ENCODE measurements at places on chromosomes 16 and 17. TPM values are rescaled to one million over a fixed set of nuclear protein-coding genes. Genes with fewer than 3 reads are reported as not detected.

- no peak overlapping the region for H3K27ac ChIP-seq
- no peak for DNase-seq
- no peaks in the 10 kb centered on the region for H3K27me3 ChIP-seq
- H3K36me3 ChIP-seq = no peaks in the 10 kb centered on the region
- H3K4me1 ChIP-seq = no peaks in the 10 kb centered on the region
These were observed 103.7 kb upstream of the ASIC2 start for GRCh38 chr17:33396818-33397217.

DNA sequence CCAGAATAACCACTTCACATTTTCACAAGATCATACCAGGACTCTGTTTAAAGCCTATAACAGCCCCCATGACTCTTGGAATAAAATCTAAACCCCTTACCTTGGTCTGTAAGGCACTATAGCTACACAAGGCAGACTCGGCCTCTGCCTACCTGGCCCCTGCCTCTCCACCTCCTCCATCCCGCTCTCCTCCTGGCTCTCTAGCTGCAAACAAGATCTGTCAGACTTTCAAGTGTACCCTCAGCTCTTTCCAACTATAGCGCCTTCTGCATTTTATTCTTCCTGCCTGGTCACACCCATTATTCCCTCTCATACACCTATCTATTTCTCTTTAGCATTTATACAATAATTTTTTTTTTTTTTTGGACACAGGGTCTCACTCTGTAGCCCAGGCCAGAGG, 8.2 kb downstream of the USP31 start:
- H3K4me1 ChIP-seq = peaks cover 5% of the 10 kb centered on the region
- H3K4me3 ChIP-seq = no peak overlapping the region
- DNase-seq = no peak
- no peak overlapping the region for H3K27ac ChIP-seq

DNA sequence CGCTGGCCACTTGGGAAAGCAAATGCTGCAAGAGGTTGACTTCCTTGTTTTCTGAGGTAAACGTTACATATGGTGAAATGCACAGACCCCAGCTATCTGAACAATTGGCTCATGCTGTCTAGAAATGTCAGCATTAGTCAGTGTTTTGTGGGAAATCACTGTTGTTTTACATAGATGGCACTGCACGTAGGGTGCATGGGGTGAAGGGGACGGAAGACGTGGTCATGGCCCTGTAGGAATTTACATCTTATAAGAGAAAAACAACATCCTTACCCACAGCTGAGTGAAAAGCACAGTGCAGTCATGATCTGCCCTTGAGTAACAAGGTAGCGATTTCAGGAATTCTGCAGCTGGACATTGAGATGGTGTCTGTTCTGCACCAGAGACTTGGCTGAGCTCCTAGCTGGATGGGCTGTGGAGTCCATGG, 15.2 kb downstream of the RPTOR start:
- DNase-seq = peak; percentile 88
- H3K4me1 ChIP-seq = peaks cover 15% of the 10 kb centered on the region
- peak overlapping the region; percentile 13 for H3K27ac ChIP-seq
- no peaks in the 10 kb centered on the region for H3K27me3 ChIP-seq

DNA sequence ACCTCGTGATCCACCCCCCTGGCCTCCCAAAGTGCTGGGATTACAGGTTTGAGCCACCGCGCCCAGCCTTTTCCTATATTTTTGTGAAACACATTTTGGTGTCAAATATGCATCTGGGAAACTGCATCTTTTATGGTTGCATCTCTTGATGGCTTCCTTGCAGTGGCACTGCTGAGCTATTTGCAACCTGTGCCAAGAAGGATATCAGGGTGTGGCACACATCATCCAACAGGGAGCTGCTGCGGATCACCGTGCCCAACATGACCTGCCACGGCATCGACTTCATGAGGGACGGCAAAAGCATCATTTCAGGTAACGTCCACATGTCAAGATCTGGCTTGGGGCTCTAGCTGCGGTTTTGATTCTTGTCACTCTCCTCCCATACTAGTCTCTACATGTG, 16.8 kb upstream of the USP43 start:
- no peak overlapping the region for H3K27ac ChIP-seq
- H3K36me3 ChIP-seq = no peaks in the 10 kb centered on the region
- DNase-seq = no peak
- H3K27me3 ChIP-seq = no peaks in the 10 kb centered on the region

- no peak overlapping the region for H3K27ac ChIP-seq
- H3K27me3 ChIP-seq = no peaks in the 10 kb centered on the region
- DNase-seq = no peak
- no peaks in the 10 kb centered on the region for H3K36me3 ChIP-seq
These were observed 18.3 kb downstream of the COQ7 start for GRCh38 chr16:19085679-19086200.

GRCh38 chr16:19696328-19696727, 21.7 kb downstream of the KNOP1 start:
- no peaks in the 10 kb centered on the region for H3K27me3 ChIP-seq
- H3K27ac ChIP-seq = peak overlapping the region; percentile 52
- H3K36me3 ChIP-seq = peaks cover 38% of the 10 kb centered on the region
- no peak overlapping the region for H3K4me3 ChIP-seq

GRCh38 chr16:21991621-21992020, 9.3 kb downstream of the PDZD9 start:
- DNase-seq = no peak
- no peaks in the 10 kb centered on the region for H3K4me1 ChIP-seq
- H3K27ac ChIP-seq = no peak overlapping the region
- no peaks in the 10 kb centered on the region for H3K27me3 ChIP-seq

GRCh38 chr17:75394332-75394918, 11.1 kb downstream of the GRB2 start:
- DNase-seq = no peak
- H3K4me3 ChIP-seq = peak overlapping the region; percentile 77
- H3K4me1 ChIP-seq = no peaks in the 10 kb centered on the region
- no peaks in the 10 kb centered on the region for H3K27me3 ChIP-seq

- H3K4me1 ChIP-seq = no peaks in the 10 kb centered on the region
- DNase-seq = no peak
- no peaks in the 10 kb centered on the region for H3K36me3 ChIP-seq
- no peak overlapping the region for H3K4me3 ChIP-seq
These were observed 20.6 kb upstream of the PRKAR1A start for GRCh38 chr17:68491381-68492231.

- H3K27ac ChIP-seq = no peak overlapping the region
- no peak overlapping the region for H3K4me3 ChIP-seq
These were observed 16.6 kb upstream of the G6PC1 start for GRCh38 chr17:42883802-42884558.

- peaks cover 12% of the 10 kb centered on the region for H3K27me3 ChIP-seq
- no peak overlapping the region for H3K4me3 ChIP-seq
- no peaks in the 10 kb centered on the region for H3K36me3 ChIP-seq
- no peak for DNase-seq
- no peaks in the 10 kb centered on the region for H3K4me1 ChIP-seq
- no peak overlapping the region for H3K27ac ChIP-seq
These were observed 42.4 kb upstream of the MTMR4 start for GRCh38 chr17:58556833-58557250.

DNA sequence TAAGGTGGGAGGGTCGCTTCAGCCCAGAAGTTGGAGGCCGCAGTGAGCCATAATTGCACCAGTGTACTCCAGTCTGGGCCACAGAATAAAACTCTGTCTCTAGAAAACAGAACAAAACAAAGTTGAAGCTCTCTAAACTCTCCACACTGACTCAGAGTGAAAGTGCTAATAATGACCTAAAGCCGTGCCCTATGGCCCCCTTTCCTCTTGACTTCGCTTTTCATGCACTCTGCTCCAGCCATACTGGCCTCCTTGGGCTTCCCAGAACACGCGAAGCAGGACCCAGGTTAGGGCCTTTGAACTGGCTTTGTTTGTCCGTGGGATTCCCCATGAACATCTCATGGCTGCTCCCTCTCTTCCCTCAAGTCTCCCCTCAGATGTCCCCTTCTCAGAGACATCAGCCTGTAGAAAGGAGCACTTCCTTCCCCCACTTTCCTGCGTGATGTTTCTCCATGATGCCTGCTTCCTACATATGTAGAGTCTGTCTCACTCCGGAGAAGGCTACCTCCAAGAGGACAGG, 18.6 kb upstream of the SPN start:
- no peak overlapping the region for H3K4me3 ChIP-seq
- no peaks in the 10 kb centered on the region for H3K27me3 ChIP-seq
- DNase-seq = no peak
- H3K27ac ChIP-seq = no peak overlapping the region
- H3K4me1 ChIP-seq = no peaks in the 10 kb centered on the region
- no peaks in the 10 kb centered on the region for H3K36me3 ChIP-seq

DNA sequence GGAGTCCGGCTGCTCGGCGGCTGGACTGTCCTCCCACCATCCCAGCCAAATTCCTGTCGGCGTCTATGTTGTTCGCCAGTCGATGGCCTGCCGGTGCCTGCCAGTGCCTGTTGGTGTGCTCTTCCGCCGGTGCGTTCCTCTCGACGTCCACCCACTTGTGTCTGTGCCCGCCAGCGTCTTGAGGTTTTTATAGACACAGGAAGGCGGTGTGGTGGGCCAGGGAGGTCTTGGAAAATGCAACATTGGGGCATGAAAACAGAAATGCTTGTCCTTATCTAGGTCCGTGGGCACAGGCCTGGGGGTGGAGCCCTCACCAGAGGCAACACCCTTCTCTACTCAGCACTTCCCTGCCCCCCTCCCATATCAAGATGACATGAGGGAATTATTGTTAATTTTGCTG, 167.8 kb downstream of the IRF8 start:
- H3K27ac ChIP-seq = no peak overlapping the region
- no peaks in the 10 kb centered on the region for H3K36me3 ChIP-seq
- no peaks in the 10 kb centered on the region for H3K4me1 ChIP-seq

DNA sequence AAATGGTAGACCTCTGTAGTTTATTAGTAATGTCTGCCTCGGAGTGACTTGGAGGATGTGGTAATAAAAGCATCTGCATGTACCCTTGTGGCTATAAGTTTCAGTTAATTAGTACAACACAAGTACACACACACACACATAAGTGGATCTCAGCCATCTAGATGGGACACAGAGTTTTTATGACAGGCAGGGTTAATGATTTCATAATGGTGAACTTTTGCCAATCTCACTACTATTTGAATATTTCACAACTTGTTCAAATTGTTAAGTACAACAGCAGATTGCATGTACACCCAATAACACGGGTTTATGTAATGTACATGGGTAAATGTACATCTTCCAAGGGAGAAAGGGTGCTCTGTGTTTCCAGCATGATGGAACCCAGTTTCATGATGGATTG, 511.3 kb upstream of the HSBP1 start:
- H3K4me3 ChIP-seq = no peak overlapping the region
- no peak overlapping the region for H3K27ac ChIP-seq
- H3K4me1 ChIP-seq = no peaks in the 10 kb centered on the region
- H3K27me3 ChIP-seq = no peaks in the 10 kb centered on the region
- DNase-seq = no peak
- H3K36me3 ChIP-seq = no peaks in the 10 kb centered on the region

GRCh38 chr17:4331614-4332013, 34.9 kb downstream of the UBE2G1 start:
- H3K4me1 ChIP-seq = peaks cover 13% of the 10 kb centered on the region
- H3K36me3 ChIP-seq = no peaks in the 10 kb centered on the region
- H3K4me3 ChIP-seq = no peak overlapping the region
- no peaks in the 10 kb centered on the region for H3K27me3 ChIP-seq

DNA sequence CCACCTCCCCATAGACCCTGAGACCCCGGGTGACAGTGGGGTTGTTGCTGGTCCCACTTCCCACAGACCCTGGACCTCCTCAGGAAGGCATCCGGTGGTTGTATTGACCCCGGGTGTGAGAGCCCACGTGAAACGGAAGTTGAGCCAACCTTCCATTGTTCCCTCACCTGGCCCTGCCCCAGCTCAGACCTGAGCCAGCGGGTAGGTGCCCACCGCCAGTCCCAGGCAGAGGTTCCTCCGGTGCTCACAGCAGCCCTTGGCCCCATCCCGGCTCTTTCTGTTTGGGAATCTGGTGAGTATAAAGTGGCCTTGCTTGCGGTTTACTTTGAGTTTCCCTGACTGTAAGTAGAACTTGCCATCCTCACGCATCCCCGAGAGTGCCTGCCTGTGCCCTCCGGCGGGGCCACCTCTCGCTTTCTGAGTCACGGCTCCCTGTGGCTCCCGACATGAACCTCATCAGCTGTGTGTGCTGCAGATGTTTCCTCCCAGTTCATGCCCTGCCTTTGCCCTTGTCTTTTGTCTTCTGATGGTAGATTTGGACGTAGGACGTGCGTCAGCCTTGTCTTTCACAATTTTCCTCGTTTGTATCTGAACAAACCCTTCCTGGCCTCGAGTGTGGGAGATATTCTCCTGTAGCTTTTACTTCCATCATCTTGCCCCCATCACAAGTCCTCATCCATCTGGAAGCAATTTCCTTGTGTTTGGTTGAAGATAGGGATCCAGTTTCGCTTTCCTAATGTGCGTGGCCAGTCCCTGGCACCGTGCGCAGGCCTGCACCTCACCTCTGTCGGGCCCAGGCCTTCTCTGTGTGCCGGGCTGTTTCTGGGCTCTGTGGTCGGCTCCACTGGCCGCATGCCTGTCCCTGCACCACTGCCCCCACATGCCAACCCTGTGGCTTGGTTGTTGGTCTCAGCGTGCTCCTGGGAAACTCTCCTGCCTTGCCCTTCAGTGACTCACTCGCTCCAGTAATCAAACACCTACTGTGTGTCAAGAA, 76.0 kb downstream of the METRNL start:
- peaks cover 10% of the 10 kb centered on the region for H3K4me1 ChIP-seq
- H3K36me3 ChIP-seq = no peaks in the 10 kb centered on the region
- H3K27me3 ChIP-seq = peaks cover 8% of the 10 kb centered on the region
- peak; percentile 44 for DNase-seq
- no peak overlapping the region for H3K27ac ChIP-seq
- H3K4me3 ChIP-seq = no peak overlapping the region

DNA sequence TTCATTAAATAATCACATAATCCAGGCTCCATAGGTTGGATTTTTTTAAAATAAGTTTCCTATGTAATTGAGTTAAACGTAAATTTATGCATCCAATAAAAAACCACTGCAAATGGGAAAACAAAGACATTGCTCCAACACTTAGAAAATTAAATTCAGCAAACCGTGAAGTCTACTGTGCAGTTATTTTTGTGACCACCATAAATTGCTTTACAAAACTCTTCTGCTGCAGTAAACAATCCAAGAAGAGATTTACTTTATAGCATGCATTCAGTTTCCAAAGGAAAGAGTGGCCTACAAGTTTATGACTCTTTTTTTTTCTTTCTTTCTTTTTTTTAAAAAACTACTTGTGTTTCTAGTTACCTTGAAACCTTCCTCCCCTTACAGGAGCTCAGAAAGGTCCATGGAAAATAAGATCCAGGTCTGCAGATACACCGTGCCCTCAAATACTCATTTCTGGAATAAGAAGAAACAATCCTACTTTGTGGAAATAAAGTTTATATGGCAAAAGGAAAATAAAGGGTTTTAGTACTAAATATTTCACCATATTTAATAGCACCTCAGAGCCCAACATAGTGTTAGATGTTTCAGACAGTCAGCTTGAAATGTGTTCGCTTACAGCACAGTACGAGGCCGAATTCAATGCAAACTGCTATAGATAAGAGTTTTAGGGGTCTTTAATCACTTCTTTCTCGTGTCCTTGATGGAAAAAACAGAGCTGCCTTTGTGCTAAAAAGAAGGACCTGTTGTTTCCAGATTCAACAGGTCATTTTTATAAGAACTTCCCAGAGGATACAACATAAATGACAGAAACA, 3.2 kb downstream of the HS3ST3A1 start:
- H3K4me3 ChIP-seq = peak overlapping the region; percentile 93
- peaks cover 13% of the 10 kb centered on the region for H3K4me1 ChIP-seq
- H3K36me3 ChIP-seq = no peaks in the 10 kb centered on the region

SLC16A11 gene
- not detected for total RNA-seq

SBK1 gene
- under 0.01 TPM for total RNA-seq

OXLD1 gene
- 9.9 TPM for total RNA-seq

HBA2 gene
- total RNA-seq = not detected

ASPA gene
- total RNA-seq = not detected
